ENCODE measurements at places on chromosomes 3 and 15.

- no peak for DNase-seq
Measured at GRCh38 chr3:86968244-86968932, 22.6 kb downstream of the VGLL3 start.

DNA sequence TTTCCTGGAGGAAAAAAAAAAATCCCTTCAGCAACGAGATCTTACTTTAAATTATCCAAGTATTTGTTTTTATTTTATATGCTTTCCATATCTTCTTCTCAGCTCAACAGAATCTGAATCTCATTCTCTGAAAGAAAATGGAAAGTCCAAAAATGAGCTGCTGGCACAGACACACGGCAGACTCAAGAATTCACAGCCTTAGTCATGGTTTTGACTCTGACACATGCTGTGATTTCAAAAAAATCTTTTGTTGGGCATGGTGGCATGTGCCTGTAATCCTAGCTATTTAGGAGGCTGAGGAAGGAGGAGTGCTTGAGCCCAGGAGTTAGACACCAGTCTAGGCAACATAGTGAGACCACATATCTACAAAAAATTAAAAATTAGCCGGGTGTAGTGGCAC lies 565.0 kb downstream of the MAGI1 start:
- no peak for DNase-seq

DNA sequence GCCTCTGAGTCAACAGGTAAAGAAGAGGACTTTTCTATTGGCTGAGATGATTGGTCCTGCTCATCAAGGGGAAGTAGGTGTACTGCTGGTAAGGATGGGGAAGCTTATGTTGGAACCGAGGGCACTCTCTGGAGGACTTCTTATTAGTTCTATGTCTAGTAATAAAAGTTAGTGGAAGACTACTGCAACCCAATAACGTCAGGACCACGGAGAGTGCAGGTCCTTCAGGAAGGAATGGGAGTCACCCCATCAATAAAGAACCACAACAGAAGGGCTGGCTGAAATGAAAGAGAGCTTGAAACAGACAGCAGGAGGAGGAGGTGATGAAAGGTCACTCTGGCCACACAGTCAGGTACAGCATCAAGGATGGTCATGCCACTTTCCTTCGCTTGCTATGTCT lies 68.8 kb upstream of the PRR23E start:
- no peak for DNase-seq

DNA sequence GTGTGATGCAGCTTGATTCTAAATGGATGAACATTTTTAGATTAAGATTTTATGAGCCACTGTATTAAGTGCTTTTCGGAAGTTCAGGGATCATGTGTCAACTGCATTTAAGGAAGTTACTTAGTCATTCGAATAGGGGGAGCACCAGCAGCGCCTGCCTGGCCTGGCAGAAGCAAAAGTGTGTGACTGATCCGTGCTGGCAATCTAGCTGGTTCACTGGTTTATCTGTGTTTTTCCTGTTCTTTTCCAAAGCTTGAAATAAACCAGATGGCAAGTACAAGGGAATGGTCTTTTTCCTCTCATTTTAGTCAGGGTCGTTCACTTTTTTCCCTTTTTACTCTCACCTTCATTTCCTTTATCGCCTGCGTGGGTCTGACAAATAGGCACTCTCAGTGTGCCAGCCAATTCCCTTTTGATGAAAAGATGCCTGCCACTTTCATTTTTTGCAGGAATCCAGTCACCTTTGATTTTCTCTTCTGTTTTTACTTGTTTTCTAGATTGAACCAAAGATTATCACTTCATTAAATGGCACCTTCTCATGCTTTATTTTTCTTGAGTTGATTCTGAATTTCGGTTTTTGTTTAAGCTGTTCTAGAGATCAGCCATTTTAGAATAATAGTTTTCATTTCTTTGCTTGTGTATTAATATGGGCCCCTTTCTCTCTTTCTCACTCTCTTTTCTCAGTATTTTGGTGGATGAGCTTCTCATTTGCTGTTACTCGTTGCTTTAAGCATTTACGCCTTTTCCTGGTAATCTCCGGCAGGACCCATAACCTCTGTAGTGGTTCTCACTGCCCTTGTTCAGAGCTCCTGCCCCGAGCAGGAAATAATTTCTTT lies 2.8 kb downstream of the ABHD2 start:
- DNase-seq = peak; percentile 35

DNA sequence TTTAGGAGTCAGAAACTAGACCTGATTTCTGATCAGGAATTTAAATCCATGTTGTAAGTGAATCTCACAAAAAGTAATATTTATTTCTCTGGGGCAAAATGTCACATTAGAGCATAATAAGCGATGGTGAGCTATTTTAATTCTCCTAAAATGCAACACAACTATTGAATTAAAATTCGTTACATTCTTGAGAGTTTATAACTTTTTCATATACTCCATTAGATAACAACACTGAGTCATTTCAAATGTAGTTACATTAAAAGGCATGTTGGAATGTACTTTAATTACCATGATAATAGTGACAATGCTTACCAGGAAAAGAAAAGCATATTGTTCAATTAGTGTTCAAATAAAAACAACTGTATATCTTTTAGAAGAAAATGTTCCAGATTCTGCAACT lies 116.9 kb downstream of the CADM2 start:
- no peak for DNase-seq

DNA sequence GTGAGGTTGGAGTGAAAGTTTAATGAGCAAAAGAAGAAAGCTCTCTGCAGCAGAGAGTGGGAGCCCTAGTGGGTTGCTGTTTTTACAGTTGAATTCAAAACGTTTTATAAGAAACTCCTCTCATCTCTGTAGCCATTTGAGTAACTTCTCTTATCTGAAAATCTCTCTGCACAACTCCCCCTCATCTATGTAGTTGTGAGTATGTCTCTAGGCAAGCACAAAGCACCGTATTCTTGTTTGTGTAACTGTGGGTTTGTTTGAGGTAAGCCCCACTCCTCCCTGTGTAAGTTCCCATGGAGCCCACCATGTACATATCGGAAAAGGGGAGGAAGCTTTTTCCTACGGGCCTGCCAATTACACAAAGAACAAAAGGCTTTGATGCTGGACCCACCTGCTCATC lies 56.5 kb upstream of the GOLGA6L2 start:
- no peak for DNase-seq

GRCh38 chr15:99712415-99712814 lies 20.8 kb downstream of the LYSMD4 start:
- DNase-seq = no peak

DNA sequence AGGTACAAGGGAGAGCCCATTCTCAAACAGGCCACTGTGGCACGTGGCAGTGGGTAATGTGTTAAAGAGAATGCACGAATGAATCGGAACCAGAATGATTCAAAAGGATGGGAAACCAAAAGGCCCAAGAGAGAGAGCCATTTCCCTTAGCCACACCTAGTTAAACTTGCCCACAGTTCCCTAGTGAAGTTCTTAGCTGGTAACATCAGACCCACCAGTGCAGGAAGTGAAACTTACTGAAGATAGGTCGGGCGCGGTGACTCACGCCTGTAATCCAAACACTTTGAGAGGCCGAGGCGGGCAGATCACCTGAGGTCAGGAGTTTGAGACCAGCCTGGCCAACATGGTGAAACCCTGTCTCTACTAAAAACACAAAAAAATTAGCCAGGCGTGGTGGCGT lies 97.1 kb downstream of the MEX3B start:
- DNase-seq = no peak

DNA sequence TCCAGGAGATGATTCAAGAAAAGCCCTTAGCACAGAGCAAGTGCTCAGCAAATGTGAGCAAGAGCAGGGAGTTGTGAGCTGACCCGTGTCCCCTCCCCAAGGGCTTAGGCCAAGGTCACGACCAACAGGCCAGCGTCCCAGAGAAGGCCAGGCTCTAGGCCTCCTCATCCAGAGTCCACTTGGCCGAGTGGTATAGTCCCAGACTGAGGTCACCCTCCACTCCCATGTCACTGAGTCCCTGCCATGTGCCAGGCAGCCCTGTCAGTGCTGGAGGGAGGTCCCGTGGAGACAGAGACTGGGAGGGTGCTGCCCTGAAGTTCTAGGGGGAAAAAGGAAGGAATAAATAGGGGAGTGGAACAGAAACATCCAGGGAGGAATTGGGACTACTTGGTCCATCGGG lies 44.0 kb downstream of the TPRA1 start:
- no peak for DNase-seq

DNA sequence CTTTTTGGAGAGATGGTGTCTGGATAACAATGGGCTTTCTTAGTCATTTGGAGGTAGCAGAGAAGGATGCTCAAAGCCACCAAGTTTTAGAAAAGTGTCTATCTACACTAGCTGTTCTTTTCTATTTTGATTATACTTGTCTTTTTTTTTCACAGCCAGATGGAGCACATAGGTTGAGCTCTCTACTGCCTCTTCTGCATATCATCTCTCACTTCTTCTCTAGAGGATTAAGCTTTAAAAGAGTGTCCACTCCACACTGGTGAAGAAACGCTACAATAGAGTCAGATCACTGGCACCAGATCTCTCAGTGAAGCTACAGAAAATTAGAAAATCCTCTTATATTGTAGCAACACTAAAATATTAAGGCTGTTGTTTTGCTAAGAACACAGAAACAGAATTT lies 145.3 kb upstream of the MBNL1 start:
- no peak for DNase-seq

DNA sequence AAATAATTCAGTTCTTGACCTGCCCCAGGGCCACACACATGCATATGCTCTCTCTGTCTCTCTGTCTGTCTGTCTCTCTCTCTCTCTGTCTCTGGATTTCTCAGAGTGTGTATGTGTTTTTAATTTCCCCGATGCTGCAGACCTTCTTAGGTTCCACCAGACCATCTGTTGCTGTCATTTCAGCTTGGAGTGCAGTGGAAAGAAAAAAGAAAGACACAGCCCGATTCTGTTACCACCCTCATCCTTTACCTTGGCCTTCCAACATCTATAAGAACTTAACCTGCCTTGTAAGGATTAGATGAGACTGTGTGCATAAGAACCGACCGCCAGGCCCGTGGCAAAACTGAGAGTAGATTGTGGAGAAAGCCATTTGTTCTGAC lies 9.7 kb upstream of the PGPEP1L start:
- no peak for DNase-seq

- no peak for DNase-seq
Measured at GRCh38 chr3:161420746-161421145, 49.4 kb upstream of the SPTSSB start.

DNA sequence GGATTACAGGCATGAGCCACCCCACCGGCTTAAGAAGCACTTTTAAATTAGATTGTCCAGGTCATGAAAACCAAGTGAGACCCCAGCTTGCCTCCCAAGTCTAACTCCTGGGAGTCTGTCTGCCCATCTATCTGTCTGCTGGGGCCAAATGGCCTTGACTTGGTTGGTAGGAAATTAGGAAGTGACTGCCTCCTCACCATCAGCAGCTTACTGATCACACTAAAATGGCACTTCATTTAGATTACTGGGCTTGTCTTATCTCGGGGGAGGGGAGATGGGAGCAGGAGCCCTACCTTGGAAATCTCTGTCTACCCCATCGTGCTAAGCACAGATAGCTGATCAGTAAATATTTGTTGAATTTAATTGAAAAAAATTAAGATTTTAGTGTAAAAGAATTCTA lies 5.6 kb upstream of the LRRC2 start:
- no peak for DNase-seq

DNA sequence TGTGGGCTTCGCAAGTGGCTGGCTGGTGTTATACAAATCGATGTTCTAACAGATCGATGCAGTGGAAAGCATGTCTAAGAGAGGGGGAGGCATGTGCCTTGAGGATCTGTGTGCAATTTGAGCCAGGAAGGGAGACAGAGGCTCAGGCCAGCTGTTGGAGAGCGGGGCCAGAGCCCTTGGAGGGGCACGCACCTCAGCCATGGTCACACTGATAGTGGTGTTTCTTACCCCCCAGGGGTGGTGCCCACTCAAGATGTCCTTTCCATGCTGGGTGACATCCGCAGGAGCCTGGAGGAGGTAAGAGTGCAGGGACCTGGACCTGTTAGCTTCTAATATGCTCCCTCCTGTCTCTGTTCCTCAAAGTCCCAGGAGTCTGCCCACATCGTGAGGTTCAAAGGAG lies 3.8 kb upstream of the ABTB1 start:
- DNase-seq = no peak

DNA sequence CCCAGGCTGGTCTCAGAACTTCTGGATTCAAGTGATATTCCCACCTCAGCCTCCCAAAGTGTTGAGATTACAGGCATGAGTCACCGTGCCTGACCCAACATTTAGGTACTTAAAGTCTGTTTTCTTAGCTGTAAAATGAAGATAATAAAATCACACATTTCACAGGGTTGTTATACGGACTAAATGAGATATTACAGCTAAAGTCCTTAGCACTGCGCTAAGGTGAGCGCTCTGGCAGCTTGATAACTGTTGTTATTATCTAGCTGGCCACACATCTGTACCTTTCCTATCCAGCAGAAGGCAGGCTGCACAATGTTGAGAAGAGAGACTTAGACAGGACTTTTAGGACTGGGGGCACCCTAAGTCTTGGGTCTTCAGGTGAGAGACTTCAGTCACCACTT lies 2.7 kb upstream of the LIPH start:
- DNase-seq = no peak

GRCh38 chr15:46278062-46278461 lies 643.2 kb downstream of the SQOR start:
- no peak for DNase-seq

- no peak for DNase-seq
Measured at GRCh38 chr3:122929188-122930062, 98.1 kb downstream of the SEMA5B start.

DNA sequence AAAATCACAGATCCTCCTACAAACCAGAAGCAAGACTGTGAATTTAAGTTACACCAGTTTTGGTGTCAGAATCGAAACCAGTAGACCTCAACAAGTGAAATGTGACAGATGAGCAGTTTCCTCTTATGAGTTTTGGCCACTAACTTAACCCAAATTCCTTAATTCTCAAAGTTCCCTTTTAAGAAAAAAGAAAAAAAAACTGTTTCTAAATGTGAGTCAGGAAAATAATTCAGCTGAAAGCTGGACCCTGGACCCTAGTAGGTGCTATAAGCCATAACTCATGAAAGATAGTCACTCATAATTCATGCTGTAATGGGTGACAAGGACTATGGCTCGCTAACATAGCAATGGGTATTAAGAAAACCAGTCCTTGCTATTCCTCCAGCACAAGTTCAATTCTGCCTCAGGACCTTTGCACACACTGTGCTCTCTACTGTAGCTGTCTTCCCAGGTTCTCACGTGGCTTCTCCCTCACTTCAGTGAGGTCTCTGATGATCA lies 9.0 kb upstream of the THRB start:
- no peak for DNase-seq

GRCh38 chr3:105938101-105938500 lies 69.3 kb upstream of the CBLB start:
- no peak for DNase-seq

GRCh38 chr3:143138953-143139352 lies 19.4 kb downstream of the CHST2 start:
- DNase-seq = no peak

DNA sequence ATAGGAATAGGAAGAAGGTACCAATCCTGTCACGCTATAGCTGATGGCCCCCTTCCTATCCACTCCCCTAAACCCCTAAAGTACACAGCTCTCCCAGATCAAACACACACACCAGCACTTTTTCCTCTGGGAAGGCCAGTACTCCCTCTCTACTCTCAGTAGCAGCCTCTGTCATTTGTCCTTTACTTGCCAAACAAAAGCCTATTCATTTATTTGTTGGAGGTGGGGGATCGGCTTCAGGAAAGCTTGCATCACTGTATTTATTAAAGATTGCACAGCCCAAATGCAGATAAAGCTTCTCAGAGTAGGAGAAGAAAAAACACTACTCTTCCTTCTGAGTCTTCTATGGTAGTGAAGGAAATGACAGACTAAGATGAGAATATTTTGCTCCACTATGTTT lies 429.7 kb upstream of the RASGRP1 start:
- no peak for DNase-seq

GRCh38 chr3:85193565-85193964 lies 234.8 kb downstream of the CADM2 start:
- DNase-seq = no peak

GRCh38 chr15:97961067-97961954 lies 808 bp downstream of the ARRDC4 start:
- DNase-seq = no peak

All from stimulated activated CD4-positive, alpha-beta T cell treated with anti-CD3 and anti-CD28 coated beads, Interleukin-12 subunit alpha, Interleukin-12 subunit beta, amount 100 ng/mL, for 24 hours (primary cell).